ENCODE measurements at places on chromosomes 5 and 9.

DNA sequence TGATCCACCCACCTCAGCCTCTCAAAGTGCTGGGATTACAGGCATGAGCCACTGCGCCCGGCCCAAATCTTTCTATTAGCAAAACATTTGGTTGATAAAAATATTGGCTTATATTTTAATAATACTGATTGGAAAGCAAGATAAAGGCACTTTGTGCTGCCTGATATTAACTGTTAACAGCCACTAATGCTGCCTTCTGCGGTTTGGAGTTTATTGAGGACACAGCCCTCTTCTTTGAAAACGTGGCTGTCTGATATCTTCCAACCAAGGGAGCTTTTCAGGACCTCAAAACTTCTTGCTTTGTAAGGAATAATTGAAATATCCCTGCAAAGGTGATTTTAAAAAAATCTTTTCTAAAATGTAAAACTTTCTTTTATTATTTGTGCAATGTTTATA, 94.0 kb downstream of the IQGAP2 start:
- DNase-seq, result no peak

- no peak for DNase-seq
These were observed 4.6 kb downstream of the SLC35A4 start for GRCh38 chr5:140569197-140569596.

DNA sequence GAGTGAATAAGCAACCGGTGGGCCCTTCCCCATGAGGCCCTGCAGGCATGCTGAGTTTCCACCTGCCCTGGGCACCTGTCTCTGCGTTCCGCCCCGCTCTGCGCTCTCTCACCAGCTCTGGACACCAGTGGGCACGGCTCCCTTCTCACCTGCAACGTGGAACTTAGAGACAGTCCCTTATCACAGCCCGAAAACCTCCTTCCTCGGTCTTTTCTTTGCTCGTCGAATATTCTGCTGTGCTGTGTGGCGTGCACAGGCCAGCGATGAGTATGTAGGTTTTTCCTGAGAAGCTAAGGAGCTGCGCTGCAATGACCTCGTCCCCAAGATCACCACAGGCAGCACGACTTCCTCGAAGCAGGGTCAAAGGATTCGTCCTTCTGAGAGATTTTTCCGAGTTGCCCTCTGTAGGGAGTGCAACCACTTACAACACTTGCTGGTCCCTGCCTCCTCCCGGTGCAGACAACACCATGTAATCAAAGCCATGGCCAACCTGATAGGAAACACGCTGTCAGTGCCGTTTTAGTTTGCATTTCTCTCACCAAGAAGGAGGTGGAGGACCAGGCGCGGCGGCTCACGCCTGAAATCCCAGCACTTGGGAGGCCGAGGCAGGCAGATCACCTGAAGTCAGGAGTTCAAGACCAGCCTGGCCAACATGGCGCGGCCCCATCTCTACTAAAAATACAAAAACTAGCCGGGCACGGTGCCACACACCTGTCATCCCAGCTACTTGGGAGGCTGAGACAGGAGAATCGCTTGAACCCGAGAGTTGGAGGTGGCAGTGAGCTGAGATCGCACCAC, 27.2 kb upstream of the NOTCH1 start:
- DNase-seq, result no peak

- peak; percentile 98 for DNase-seq
These were observed 66.6 kb downstream of the C9orf152 start for GRCh38 chr9:110141227-110141793.

DNA sequence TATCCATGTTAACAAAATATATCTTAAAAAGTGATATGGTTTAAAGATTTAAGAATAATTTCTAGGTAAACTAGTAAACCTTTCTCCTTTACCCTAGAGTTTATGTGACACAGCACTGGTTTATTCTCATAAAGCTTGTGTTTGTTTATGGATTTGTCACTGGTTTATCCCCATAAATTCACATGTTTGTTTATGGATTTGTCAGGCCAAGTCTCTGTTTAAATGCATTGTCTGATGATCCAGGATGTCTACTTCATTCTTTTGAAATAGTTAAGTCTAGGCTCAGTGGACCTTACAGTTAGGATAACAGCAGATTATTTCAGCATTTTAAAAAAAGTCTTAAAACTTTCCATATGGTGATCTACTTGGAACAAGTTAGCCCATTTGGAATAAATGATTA, 334.0 kb downstream of the ARRDC3 start:
- DNase-seq, result no peak

GRCh38 chr5:14156650-14157492, 13.7 kb downstream of the TRIO start:
- peak; percentile 99 for DNase-seq

DNA sequence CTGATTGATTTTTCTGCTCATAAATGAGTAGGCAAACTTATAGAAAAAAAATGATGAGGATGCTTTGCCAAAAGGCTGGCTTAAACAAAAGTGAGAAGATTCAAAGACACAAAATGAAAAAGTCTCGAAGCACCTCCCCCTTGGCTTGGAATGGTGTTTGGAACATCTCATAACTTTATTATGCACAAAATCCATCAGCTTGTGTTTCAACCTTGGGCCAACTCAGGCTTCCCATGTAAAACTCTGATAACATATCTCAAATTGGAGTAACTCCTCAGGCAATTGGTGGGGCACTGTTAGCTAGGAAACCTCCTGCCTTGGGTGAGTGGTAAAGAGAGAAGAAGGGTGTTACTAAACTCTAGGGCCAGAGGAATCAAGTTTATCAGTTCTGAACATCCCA, 176.3 kb downstream of the KIAA0825 start:
- no peak for DNase-seq

GRCh38 chr9:92278110-92278509, 15.4 kb downstream of the IARS1 start:
- DNase-seq, result peak; percentile 71

DNA sequence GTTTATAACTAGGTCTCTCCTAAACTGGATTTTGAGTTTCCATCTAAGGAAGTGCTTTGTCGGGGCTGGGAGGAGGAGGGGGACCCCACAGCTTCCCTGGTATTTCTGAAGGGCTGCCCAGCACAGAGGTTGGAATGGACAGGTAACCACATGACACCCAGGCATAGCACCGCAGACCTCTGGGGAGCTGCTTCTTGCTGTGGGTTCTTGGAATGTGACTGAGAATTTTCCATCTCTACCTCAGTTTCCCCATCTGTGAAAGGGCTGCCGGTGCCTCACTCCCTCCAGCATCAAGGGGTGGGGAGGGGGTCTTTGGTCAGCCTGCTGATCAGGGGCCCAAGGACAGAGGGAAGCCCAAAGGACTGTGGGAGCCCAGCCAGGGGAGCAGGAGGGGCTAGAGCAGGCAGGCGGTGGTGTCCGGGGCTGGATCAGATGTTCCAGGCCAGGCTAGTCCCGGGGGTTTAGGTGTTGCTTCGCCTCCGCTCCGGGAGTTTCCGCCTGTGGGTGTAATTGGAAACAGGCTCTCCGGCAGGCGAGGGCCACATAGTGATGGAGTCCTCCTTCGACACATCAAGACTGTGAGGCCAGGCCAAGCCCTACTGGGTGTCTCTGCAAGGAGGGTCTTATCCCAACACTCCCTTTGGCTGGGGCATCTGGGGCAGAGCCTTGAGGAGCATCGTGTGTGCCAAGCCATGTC, 3.3 kb downstream of the OLFML2A start:
- no peak for DNase-seq

DNA sequence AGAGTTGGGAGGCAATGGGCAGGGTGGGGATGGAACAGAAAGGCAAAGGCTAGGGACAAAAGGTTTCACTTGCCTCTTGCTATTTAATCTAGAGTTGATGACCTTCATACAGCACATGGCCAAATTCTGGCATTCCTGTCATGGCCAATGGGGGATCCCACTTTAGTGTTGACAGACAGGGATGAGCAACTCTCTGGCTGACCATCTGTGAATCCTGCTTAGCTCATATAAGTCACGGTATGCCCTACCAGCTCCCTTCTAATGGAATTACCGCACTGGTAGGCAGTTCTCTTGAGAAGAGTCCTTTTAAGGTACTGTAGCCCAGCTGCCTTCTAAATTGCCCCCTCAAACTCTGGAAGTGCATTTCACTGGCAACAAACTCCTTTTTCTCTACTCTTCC, 76.1 kb downstream of the MAMDC2 start:
- no peak for DNase-seq

- no peak for DNase-seq
These were observed 628.8 kb upstream of the RGMB start for GRCh38 chr5:98144710-98145109.

DNA sequence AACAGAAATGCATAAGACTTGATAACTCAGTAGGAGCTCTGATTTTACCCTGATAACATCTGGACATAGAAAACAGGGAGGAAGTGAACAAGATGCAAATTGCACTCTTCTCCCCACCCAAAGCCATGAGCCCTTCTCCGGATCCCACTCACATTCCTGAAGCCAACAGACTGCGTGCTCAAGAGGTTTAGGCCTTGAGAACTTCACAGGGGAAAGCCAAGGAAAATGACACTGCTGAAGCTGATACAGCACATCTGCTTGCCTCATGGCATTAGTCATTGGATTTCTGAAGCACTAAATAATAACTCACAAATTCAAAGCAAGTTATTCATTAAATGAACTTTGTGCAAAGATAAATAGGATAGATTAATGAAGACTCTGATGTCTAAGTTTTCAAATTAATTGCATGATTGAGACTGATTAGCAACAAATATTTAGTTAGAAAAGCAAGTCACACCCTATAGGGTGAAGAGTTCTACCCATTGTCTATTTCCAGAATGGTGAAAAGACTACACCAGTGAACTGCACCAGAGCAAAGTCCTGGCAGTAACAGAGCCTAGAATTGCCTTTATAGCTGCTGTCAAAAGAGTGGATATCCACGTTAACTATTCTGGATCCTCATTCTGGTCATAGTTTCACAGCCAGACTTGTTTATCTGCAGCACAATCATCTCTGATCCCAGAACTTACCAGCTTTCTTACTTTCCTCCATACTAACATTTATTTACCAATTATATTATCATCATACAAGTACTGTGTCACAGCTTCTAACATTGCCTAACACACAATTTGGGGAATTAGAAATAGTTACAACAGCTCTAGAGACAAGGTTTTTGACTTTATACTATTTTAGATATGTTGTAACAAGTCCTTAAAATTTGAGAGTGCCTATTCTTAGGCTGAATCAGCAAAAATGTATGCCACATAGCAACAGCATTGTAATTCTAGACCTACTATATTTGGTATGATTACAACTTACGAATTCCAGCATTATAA, 432.1 kb upstream of the RGMB start:
- peak; percentile 92 for DNase-seq

DNA sequence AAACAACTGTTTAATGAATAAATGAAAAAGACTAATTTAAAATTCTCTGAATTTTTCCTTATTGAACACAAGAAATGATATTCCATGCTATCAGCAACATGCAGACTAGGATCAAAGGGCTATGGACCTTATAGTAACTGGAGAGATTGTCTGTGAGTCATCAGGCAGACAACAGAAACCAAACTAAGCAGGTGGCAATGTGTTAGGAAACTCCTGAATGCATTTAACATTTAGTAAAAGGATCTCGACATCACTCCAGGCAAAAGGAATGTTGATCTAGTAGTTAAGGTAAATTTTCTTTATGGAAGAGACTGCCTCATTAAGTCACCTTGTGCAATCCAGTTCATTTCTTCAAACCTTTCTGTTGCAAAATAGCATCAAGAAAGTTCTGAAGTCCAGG, 58.4 kb downstream of the ARL15 start:
- no peak for DNase-seq

DNA sequence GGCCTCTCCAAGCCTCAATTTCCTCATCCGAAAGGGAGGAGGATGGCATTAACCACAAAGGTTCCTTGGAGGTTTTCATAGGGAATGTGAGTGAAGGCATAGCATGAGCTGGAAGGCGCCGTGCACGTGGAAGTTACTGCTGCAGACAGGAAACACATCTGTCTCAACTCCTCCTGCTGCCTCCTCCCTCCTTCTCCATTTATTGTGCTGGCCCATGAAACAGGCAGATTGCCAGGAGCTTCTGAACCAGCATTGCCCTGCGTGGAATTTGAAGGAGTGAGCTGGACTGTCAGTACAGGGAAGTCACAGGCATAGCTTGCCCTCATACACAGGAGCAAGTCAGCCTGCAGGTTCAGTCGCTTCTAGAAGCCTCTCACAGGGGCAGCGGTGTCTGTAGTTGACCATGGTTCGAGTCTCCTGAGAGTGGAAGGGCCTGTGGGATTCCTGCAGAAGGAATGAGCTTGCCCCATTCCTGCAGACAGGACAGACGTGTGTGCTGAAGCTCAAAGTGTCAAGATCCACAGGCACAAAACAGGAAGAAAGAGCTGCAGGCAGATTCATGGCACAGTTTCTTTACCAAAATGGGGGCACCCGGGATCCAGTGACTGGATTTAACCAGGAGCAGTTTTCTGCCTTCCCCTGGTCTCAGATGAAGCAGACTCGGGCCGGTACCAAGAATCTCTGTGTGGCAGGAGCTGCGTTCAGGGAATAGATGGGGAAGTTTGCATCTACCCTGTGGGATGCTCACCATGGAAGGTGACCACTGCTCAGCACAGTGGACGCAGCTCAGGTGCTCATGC, 48.7 kb upstream of the CTSL start:
- no peak for DNase-seq

DNA sequence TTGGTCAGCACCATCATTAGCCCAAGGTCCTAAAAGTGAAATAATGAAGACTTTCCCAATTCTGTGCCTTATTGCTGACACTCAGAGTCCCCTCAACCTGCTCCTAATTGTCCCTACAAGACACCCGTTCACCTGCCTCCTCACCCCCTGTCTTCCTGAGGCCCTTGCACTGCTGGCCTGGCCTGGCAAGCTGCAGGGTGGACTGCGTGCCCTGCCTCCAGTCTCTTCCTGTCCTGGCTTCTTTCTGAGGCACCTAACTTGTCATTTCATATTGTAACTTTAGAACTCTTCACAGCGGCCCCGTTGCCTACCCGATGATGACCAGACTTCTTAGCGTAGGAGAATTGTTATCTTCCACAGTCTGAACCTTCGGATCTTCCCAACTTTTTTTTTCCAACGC, 153.9 kb downstream of the SMARCA2 start:
- DNase-seq, result no peak

- peak; percentile 70 for DNase-seq
These were observed 305.8 kb downstream of the PDE4D start for GRCh38 chr5:59587489-59588337.

DNA sequence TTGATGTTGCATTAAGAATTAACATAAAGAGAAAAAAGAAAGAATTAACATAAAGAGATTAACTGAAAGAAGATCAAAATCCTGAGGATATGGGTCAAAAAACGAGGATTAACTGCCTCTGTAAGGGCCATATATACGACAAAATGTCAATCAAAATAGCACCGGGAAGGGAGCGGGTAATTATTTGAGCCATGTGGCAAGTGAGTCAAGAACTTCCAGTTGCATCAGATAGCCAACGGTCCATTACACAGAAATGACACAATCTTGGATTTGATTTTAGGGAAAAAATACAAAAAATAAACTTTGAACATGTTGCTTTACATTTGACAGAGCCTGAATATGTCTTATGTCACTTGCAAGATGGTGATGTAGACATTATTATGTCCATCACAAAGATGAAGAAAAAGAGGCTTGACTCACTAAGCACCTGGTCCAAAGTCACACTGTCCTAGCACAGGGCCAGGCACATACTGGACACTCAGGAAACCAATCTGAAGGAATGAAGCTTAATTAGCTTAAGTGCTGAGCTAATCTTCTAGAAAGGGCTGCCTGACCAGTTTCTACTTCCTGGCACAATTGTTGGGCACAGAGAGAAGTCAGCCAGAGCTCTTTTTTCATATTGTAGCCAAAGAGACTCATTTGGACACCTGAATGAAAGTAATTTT, 273.2 kb upstream of the PAPPA start:
- DNase-seq, result no peak

Measured in fibroblast of skin of back (primary cell).